ENCODE measurements at places on chromosomes 1 and 21.

GRCh38 chr1:92820024-92820423 lies 11.8 kb upstream of the RPL5 start:
- DNase-seq, result no peak

DNA sequence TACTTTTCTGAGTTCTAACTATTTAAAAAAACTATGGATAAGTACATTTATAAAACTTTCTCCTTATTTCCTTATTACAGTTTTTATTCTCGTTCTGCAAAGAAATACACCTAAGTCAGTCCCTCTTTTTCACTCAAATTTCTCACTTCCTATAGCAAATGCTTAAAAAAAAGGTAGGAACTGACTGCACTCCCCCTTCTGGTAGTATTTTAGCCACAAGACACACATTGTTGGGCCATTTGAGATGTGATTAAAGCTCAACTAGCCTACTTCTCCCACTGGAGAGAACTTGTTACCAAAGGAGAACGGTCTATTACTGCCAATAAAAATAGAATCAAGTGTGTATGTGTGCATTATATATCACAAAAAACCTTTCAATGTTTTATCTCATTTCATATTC lies 521.9 kb upstream of the PRMT6 start:
- DNase-seq, result no peak

DNA sequence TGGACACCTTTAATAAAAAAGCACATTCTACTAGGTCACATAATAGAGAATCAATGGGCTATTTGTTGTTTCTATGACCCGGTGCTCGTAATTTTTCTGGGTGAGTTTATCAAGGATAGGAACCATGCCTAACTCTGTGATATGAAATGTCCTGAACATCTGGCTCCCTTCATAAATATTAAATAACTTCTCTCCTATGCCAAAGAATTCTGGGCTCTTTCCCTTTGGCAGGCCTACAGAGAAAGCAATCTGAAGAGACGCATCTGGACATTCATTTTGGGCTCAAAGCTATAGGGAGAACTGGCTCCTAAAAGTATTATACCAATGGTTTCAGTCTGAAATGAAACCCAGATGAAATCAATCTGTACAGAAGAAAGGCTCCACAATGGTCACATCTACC lies 38.8 kb upstream of the ANGPTL7 start:
- no peak for DNase-seq

- DNase-seq, result no peak
Observed at GRCh38 chr1:167093846-167094516, at the start of gene STYXL2. STYXL2 (plus strand) TSS chr1:167094075; CDS start chr1:167094850, 775 bp downstream.

- DNase-seq, result no peak
Observed at GRCh38 chr1:109769330-109770078, 5.8 kb upstream of the EPS8L3 start.

DNA sequence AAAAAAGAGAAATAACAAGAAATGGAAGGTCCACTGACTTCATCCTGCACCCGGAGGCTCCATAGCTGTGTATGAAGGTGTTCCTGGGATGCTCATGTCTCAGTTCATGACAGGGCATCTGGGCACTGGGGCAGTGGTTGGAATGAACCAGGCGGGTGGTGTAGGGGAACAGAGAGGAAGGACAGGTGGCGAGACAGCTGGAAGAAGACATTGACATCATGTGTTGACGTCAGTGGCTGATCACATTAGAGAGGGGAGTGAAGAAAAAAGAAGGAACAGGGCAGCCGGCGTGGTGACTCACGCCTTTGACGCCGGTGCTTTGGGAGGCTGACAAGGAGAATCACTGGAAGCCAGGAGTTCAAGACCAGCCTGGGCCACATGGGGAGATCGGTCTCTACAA lies 50.1 kb downstream of the HUNK start:
- DNase-seq, result no peak

- no peak for DNase-seq
Observed at GRCh38 chr1:18240906-18241305, 133.3 kb downstream of the IGSF21 start.

- DNase-seq, result no peak
Observed at GRCh38 chr1:15171271-15171908, 17.8 kb downstream of the TMEM51 start.

- no peak for DNase-seq
Observed at GRCh38 chr1:15946571-15947381, 29.1 kb downstream of the ZBTB17 start.

GRCh38 chr1:183551924-183552323 lies 38.3 kb downstream of the NCF2 start:
- DNase-seq, result no peak

- DNase-seq, result no peak
Observed at GRCh38 chr1:236689713-236690569, 3.6 kb downstream of the ACTN2 start.

DNA sequence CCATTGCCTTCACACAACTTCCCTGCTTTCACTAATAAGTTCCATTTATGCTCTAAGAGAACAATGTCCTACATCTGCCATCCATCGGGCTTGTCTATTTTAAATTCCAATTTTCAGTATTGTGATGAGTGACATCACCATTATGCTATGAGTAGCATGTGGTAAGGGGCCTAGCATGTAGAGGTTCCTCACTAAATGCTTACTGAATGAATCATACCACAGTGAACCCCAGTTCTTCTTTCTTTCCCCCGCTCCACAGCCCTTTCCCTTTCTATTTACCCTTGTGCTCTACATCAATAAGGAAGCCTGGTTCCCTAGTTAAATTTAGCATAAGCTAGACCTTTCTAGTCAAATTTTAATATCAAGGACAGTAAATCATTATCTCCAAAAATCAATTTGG lies 195.0 kb upstream of the RGS18 start:
- DNase-seq, result no peak

- peak; percentile 38 for DNase-seq
Observed at GRCh38 chr1:35573198-35574124, at the start of gene TFAP2E. TFAP2E (plus strand) TSS chr1:35573314; CDS start chr1:35573578, 264 bp downstream.
